RPMI8226 (cell line): ENCODE measurements at places on chromosomes 1 and 21.

- no peak for DNase-seq
These were observed 22.0 kb downstream of the SMAP2 start for GRCh38 chr1:40395190-40396175.

DNA sequence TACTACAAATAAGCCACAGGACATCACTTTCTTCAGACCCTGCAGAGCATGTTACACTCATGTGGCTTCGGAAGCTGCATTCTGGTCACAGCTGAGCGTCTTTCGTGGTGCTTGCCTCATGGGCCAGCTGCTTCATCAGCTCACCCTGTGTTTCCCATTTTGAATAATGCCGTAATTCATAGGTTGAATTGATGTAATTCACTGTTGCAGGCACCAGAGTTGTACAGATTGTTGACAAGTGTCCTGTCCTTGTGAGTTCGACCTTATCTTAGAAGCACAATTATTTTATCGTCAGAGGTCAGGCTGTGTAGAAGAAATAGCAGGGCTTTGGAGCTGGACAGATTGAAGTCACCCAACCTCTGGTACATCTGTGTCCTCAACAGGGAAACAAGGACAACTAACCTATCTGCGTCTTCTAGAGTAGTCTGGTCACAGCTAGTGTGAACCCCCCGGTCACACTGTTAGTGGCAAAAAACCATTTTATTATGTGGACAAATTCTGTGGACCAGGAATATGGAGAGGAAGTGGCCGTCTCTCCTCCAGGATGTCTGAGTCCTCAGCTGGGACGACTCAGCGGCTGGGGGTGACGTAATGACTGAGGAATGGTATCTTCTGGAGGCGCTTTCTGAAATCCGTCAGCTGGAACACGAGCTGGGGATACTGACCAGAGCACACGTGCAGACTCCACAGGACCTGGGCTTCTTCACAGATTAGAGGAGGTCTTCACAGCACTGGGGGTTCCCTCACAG is 17.8 kb downstream of the PKNOX1 start:
- DNase-seq = no peak

- DNase-seq = no peak
These were observed 73.6 kb downstream of the TBX15 start for GRCh38 chr1:118914379-118915161.

DNA sequence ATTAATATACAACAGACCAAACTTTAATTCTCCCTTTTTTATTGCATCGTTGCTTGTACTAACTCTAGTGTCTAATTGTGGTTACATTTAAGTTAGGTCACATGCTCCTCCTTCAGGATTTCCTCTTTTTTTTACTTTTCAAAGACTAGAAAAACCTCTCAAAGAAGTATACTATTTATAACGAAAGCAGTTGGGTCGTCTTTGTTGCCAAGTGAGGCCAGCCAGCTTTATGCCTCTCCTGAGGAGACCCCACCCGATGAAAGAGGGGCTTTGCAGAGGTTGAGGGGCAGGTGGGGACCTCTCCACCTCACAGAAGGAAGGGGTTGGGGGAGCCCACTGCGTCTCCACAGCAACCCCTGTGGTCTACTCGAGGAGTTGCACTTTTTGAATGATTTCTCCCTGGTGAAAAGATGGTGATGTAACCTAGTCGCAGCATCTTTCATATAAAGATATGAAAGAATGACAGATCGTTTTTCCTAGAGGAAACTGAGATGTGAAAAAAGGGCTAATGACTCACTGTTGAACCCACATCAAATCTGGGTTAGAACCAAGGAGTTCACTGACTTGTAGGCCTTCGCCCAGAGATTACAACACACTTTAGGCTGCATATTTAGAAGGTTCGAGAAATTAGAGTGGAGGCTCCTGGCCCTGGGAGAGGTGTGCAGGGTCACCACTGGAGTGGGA is 6.4 kb downstream of the TGFB2 start:
- no peak for DNase-seq

DNA sequence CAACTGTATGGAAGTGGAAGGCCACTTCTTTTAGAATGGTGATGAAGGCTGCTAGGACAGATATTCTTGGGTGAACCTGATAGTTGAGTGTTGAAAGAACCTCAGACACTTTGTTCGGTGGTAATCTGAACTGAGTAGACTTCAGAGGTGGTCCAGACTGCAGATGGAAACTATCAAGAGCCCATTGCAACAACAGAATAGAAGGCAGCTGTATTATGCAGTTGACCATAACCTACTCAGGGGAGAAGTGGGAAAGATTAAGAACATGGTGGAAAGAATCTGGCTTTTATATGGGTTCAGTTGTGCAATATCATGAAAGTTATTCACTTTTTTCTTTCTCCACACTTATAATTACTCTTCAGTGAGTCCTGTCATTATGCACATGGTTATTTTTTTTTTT is 194.0 kb downstream of the KCNK2 start:
- DNase-seq = no peak

DNA sequence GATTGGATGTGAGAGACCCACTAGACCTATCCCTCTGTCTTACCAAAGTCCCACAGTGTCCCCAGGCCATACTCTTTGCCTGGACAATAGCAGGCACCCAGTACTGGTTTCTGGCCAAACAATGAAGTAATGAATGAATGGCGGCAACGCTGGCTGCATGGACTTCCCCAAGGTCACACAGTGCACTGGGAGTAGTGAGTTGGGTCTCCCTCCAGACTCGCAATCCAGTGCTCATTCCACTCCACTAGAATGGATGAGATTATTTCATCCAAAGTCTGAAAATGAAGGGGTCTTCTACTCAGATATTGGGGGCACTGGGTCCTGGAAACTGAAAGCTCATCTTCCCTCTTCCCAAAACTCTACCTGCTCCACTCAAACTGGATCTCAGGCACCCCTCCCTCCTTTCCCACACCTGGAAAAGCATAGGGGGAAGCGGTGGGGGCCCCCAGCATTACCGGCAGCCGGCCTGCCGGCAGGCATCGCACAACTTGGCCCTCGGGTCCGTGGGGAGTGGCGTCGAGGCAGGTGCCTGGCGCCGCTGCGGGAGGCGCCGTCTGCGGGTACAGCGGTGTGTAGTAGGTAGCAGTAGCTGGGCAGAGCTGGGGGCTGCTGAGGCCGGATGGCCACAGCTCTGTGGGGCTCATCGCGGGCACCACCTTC is 816 bp downstream of the E2F2 start:
- peak; percentile 74 for DNase-seq

DNA sequence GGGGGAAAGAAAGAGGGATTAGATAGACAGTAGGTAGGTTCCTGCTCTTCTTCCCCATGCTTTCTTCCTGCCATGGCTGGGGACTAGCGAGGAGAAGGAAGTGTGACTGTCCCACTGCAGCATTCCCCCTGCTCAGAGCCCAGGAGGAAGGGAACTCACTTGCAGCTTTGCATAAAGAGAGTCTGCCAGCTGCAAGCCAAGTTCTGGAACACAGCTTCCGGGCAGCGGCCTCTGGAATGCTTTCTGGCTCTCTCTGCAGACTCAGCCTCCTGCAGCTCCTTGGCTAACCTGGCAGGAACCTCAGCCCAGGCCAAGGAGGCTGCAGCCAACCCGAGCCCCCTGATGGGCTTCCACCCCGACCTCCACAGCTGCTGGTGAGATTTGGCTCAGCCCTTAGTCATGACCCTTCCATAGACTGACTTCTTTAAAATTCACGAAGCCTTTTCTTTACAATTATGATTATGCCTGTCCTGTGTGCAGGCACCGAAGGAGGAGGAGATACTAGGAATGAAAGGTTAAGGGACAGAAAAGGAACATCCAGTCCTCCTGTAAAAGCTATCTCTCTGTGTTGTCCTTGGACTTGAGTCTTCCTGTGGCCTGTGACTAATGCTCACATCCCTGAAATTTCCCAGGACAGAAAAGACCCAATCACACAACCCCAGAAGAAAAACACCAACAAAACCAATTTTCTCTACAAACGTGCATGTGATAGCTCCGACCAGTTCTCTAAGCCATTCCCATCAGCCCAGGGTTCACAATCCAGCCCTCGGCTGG is 108.2 kb upstream of the OLIG2 start:
- DNase-seq = no peak

DNA sequence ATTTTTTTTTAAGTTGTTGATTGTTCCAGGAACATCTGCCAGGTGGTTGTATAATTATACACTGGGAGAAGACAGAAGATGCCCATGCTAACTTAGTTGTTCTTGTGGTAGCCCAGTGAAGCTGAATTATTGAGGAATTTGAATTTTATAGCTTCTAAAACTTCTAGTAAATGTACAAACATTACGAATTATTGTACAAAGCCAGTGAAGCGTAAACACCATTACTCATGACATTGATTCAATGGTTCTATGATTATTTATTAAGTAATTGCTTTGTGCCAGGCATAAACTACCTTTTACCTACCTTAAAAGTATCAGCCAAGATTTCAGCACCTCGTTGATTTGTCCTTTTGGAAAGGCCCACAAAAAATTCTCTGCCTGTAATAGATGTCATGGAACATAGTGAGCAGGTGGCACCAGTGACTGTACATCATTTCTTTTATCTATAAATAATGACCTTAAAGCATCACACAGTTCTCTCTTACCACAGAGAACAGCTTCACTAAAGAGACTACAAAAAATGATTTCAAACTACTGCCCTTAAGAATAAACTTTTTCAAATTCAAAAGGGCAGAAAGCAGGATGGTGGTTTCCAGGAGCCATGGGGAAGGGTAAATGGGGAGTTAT is 74.9 kb upstream of the BCL10 start:
- no peak for DNase-seq

DNA sequence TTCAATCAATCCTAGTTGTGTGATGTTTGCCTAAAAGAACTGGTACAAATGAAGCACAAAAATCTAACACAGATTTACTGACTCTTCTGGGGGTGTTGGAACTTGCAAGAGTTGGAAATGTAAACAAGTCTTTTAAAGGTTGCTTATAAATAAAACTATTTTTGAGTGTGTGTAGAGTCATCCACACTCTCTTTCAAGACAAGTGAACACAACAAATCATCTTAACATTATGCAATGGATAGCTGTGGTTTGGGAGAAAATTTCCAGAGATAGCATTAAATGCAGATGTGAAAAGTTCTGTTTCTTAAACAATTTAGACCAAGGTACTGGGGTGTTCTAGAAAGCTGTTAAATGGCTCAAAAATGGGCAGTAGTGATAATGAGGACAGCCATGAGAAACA is 28.7 kb downstream of the C1orf87 start:
- no peak for DNase-seq
